ENCODE measurements at places on chromosomes 6 and 20.

- DNase-seq: no peak
Measured at GRCh38 chr6:23797041-23797440, 329.0 kb upstream of the NRSN1 start.

GRCh38 chr6:163313981-163314380 lies 100.5 kb upstream of the QKI start:
- no peak for DNase-seq

DNA sequence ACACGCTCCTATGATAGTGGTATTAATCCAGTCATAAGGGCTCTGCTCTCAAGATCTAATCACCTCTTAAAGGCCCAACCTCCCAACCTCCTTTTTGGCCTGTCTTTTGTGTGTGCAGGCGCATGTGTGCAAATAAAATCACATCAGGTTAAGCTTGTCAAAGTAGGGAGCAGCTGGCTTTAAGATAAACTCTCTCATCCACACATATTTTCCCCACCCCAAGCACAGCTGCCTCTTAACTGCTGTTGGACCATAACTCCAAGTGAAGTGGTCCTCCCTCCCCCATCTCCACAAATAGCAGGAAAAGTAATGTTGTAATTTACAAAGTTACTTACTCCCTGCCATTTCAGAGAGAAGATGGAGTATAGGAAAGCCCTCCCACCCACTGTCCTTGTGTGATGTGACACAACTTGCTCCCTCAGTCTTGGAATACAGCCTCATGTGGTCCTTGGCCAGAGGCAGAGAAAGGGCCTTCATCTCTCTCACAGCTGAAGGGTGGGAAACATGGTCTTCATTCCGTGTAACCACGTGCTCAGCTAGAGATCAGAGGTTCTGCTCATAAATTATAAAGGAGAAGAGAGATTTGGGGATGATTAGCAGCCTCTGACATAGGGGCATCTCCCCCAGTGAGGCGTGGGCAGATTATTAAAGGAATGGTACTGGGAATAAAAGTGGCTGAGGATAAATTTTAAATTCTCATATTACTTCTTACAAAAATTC lies 74.8 kb upstream of the TPD52L1 start:
- DNase-seq: no peak

DNA sequence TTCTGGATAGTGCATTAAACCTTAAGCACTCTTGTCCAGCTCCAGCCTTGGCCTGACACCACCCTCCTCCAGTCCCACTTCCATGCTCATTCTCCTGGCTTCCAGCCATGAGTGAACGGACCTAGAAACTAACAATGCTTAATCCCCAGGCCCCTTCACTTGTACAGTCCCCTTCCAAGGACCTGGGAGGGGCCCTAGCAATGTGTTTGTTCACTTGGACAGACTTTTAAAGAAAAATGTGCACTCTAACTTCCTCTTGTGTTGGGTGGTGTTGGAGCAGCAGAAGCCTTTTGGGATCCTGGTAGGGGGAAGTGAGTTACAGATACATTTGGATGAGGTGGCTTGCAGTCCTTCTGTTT lies 48.9 kb upstream of the CCN6 start:
- DNase-seq: no peak
